ENCODE measurements at places on chromosomes 2 and 18.

- no peak for DNase-seq
Measured at GRCh38 chr2:100803334-100803733, 16.6 kb upstream of the NPAS2 start.

DNA sequence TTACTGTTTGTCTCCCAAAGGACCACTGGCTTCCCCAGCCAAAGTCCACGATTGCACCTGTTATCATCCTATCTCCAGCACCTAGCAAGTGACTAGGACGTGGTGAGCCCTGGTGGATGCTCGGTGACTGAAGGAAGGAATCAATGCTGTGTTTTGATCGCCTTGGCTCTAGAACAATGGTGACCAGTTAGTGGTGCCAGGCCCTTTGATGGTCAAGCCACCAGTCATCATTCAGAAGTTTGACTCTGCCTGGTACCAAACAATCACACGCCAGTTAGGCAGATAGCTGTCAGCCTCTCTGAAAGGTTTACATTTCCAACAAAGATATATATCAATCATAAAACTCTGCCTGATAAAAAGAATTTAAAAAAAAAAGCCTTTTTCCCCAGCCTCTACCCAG lies 244.1 kb downstream of the SH3BP4 start:
- DNase-seq, result no peak

DNA sequence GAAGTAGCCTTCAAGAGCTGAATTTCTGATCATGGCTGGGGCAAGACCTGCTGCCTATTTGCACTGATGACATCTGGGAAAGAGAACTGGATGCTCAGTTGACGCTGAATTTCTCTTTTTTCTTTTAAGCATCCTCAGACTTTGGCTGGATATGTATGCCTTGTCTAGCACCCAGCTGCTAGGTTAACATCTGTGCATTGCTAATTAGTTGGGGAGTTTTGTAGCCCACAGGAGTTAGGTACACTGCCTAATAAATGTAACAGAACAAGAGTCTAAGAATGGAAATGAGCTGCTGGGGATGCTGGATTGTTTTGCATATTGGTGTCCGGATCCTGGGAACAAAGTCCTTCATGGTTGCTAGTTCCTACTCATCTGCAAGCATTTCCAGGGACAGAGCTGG lies 40.9 kb upstream of the STPG4 start:
- no peak for DNase-seq

GRCh38 chr2:229201521-229201920 lies 69.6 kb downstream of the PID1 start:
- no peak for DNase-seq

DNA sequence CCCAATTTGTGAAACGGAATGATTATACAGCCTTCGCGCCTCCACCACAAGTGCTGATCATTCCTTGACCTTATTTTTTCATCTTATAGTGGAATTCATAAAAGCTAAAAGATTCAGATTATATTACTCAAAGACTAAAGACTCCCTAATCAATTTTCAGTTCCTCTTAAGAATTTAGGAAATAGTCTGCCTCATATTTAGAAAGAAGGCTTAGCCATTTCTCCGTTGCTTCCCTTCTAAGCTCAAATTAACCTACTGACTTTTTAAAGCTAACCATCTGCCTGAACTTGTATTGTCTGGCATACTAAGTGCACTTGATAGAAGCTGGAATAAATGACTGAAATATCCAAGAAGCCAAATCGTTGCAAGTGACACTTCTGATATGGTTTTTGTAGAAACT lies 44.7 kb downstream of the HNRNPLL start:
- DNase-seq, result no peak

- no peak for DNase-seq
Measured at GRCh38 chr2:39150102-39150562, 29.3 kb upstream of the SOS1 start.

- no peak for DNase-seq
Measured at GRCh38 chr2:130951018-130951417, 114.3 kb downstream of the ARHGEF4 start.

GRCh38 chr2:216878072-216878471 lies 18.2 kb upstream of the TNP1 start:
- no peak for DNase-seq

GRCh38 chr2:137910641-137911040 lies 53.6 kb upstream of the HNMT start:
- DNase-seq, result no peak

DNA sequence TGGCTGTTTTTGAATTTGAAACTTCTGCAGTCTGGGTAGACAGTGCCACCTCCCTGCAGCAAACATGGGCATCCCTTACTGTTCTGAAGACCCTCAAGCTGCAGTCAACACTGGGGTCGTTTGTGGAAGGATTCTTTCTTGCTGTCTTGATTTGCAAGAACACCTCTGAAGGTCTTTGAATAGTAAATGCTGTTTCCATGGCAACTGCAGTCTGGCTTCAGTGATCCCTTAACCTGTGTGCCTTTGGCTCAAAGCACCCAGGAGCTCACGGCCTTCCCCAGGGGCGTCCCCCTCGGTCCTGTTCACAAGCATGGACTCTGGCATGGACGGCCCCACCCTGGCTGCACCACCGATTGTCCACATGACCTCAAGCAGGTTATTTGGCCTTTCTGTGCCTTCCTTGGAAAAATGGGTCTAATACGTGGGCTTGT lies 38.3 kb downstream of the LRRFIP1 start:
- no peak for DNase-seq

DNA sequence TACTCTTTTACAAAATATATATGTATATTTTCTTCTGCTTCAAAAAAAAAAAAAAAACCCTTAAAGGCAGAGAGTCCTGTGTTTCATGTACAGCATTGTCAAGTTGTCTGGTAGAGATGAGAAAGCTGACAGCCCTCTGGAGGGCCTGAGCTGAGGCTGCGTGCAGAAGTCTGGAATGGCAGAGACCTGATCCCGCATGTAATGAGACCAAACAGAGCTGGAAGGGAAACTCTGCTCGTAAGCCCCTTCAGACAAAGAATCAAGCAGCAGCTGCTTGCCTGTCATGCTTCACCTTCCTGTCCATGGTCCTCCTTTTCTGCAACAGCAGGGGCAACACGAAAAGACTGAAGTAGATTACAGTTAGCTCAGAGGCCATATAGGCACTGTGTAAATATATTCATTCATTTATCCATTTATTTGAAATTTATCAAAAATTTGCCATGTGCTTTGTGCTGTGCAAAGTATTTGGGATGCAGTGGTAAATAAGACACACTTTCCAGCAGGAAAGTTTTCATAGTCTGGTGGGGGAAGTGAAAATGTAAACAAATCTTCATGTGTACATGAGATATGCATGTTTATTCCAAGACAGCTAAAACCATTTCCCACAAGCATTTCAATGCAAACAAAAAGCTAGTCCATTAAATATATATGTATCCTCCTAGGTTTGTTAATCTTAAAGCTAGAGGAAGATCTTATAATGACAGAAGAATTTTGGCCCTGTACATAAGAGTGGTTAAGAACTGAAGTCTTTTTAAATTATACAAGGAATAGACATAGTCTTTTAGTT lies 912.7 kb downstream of the CPS1 start:
- no peak for DNase-seq

DNA sequence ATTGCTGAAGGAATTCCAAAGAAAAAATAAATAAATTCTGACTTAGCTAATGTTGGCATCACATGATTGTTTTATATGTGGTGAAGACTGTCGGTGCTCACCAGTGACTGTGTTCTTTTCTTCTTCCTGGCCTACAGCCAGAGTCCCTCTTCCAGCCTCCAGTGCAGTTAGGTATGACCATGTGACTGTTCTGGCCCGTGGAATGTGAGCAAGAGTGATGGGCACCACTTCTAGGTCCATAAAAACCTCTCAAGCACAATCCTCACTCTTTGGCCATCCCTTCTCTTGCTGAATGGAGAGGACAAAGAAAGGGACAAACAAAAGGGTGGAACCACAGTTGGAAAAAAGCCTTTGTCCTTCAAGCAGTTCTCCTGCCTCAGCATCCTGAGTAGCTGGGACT lies 39.0 kb upstream of the BMPR2 start:
- DNase-seq, result no peak

DNA sequence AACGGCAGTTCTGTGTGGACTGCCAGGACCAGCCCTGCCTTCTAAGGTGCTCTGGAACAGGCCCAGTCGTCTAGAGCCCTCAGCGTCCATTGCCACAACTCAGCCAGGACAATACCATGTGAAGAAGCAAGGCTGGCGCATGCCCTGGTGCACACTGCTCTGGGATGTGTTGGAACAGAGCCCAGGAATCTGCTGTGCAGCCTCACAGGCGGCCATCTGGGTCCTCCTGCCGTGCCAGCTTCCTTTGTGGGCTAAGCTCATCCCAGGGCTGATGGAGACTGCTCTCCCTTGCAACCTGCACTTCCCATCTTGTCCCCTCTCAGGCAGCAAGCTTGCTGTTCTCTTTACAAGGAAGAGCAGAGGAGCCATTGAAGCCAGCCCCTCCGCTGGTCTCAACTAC lies 246.4 kb upstream of the PXDN start:
- DNase-seq, result no peak

DNA sequence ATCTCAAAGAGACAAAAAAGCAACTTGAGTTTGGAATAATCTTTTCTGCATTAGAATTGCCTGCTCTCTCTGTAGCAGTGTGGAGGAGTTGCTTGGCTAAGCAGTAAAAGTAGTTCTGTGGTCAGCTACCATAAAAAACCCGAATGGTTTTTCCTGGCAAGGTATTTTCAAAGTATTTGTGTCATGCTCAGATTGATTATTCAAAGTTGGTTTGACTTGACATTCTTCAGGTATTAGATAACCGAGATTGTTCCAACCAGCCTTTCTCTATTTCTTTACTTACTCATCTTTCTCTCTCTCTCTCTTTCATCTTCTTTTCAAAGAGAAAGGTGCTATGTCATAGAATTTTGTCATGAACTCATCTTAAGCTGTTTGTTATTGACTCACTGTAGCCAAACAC lies 404.9 kb downstream of the CPS1 start:
- no peak for DNase-seq

- peak; percentile 23 for DNase-seq
Measured at GRCh38 chr2:186641807-186642321, 52.0 kb upstream of the FAM171B start.

GRCh38 chr2:238431-238830 lies 25.4 kb downstream of the SH3YL1 start:
- no peak for DNase-seq

DNA sequence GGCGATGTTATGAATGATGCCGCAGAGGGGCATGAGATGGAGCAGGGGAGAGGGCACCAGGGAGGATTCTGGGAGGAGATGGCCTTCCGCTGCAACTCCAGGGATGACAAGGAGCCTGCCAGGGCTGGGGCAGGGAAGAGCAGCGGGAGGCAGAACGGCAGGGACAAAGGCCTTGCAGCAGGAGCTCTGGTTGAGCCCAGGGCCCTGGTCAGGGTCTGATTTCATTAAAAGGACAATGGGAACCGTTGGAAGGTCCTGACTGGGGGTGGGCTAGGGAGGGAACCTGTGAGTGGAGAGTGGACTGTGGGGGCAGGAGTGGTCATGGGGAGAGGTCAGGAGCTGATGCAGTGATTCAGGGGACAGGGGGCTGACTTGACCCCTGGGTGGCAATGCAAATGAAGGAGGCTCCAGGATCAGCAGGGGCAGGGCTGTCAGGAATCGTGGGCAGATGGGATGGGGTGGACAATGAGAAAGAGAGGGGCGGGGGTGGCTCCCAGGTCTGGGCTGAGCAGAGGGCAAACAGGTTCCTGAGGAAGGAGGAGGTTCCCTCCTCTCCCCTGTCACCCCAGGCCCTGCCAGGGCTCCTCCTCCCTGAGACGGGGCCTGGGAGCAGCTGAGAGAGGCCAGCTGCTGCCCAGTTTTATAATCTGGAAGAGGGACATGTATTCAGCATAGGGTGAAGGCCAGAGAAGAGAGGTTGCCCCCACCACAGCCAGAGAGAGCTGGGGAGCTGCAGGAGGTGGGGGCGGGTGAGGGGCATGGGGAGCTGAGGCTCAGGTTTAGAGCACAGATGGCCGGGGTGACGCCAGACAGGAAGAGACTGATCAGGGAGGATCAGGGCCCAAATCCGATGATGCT lies 7.3 kb upstream of the DUSP2 start:
- DNase-seq, result no peak

GRCh38 chr2:197216361-197216979 lies 94.1 kb downstream of the ANKRD44 start:
- no peak for DNase-seq

- DNase-seq, result no peak
Measured at GRCh38 chr2:227407591-227408151, 19.9 kb upstream of the SCYGR1 start.

DNA sequence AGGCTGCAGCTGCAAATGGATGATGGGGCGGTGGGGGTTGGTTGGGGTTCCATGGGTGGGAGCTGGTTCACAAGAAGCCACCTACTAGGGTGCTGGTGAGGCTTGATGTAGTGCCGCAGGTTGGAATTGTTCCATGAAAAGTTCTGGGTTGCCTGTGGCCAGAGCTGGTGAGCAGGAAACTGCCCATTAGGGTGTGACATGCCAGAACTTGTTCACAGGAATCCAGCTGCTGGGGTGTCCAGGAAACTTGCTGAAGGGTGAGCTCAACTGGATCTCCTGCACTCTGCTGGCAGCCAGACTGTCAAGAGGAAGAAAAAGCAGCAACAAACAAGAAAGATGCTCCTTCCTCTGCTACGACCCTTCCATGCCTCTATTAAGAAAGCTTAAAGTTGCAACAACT lies 48.8 kb downstream of the MAP3K20 start:
- no peak for DNase-seq

- no peak for DNase-seq
Measured at GRCh38 chr18:62172298-62172697, 14.6 kb downstream of the PIGN start.

DNA sequence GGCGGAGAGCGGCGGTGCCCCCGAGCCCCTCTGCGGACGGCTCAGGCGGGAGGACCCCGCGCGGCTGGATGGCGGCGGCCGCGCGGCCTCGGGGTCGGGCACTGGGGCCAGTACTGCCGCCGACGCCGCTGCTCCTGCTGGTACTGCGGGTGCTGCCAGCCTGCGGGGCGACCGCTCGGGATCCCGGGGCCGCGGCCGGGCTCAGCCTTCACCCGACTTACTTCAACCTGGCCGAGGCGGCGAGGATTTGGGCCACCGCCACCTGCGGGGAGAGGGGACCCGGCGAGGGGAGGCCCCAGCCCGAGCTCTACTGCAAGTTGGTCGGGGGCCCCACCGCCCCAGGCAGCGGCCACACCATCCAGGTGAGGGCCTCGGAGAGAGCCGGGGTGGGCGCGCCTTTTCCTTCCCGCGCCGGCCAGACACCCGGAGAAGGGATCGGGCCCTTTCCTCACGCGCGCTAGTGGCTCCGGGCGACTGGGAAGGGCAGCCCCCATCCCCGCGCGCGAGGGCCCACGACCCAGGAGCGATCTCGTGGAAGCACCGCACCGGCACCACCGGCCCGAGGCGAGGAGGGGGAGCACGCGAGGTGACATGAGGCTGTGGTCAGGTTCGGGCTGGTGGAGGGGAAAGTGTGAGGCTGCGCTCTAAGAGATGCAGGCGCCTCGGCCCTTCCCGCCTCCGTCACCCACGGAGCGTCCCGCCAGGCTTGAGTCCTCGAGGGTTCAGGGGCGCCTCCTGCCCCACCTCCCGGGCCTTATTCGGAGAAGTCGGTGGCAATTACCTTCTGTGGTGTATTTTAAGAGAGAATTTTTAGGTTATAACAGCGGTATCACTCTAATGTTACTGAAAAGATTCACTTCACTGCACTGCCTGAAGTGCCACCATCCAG lies 607 bp downstream of the LAMA3 start:
- no peak for DNase-seq
